ENCODE measurements at places on chromosomes 6 and 20. TPM values are rescaled to one million over a fixed set of nuclear protein-coding genes. Genes with fewer than 3 reads are reported as not detected.

NRSN2 gene
- total RNA-seq, result 44.0 TPM

FKBP1C gene
- 2.2 TPM for total RNA-seq

TAAR8 gene
- not detected for total RNA-seq

SNX21 gene
- 6.9 TPM for total RNA-seq

NT5E gene
- 40.7 TPM for total RNA-seq

TRMT6 gene
- total RNA-seq, result 43.4 TPM

All from A549 treated with ZK216348 at 1 μM for 4 hours (cell line).